ENCODE measurements at places on chromosomes 3 and 15.

- DNase-seq: no peak
These were observed 214.1 kb upstream of the CHRM5 start for GRCh38 chr15:33754242-33754641.

DNA sequence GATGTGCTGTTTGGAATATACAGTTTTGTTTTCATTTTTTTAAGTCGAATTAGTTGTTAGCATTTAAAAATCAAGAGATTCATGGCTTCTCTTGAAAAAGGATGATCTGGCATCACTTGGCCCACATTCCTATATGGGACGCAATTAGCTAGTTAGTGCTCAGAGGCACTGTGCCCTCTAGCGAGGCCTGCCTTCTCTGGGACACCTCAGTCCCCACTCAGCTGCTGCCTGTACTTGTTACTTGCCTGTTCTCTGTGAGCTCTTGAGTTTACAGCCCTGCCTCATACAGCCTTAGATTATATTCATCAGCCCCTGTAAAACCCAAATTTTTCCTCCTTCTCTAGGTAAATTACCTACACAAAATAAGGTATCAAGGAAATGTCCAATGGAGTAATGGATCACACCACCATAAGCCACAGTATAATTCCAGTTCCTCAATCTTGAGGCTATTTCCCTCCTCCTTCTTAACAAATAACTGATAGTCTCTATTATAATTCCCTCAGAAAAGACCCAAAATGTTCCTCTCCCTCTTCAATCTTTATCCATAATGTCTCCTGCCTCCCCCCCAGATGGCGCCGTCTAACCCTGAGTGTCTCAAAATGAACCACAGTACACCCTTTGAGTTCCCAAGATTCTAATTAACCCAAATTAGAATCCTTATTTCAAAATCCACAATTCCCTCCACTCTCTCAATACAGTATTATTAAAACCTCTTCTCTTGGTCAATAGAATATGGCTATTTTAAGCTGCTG lies 2.7 kb downstream of the ZMAT3 start:
- no peak for DNase-seq

- no peak for DNase-seq
These were observed 177.2 kb downstream of the XXYLT1 start for GRCh38 chr3:195093731-195094130.

DNA sequence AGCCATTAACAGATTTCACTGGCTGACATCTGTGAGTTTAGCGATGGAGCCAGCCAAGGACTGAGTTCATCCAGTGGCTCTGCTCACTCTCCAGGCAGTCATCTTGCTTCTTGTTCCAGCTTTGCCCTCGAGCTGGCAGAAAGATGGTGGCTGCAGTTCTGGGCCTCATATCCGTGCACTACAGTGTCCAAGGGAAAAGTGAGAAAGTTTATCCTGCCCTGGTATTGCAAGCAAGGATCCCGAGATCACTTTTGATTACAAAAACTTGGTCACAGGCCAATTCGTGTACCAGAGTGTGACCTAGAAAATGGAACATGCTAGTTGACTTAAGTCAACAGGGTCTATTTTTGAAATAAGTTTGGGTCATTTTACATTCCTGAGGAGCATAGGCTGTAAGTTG lies 288.0 kb upstream of the CHRM5 start:
- no peak for DNase-seq

DNA sequence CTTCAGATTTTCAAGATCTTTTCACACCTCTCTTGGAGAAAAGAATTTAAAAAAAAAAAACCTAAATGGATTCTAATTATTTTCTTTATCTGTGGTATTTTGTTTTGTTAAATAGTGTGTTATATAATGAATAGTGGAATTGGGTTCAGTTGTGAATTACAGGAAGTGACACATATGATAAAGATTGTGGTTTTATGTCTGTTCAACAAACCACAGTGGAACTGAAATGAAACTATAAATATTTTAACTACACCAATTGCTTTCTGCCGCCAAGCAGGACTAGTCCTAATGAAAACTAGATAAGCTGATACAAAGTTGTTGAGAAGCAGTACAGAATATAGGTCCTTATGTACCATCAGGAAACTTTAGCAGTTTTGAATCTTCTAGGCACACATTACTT lies 121.6 kb downstream of the UBE2E2 start:
- no peak for DNase-seq
